Activated CD8-positive, alpha-beta memory T cell treated with anti-CD3 and anti-CD28 coated beads for 24 hours (primary cell): ENCODE measurements at places on chromosomes 5 and 9.

- no peak for DNase-seq
Measured at GRCh38 chr9:14301006-14301405, 12.9 kb downstream of the NFIB start.

DNA sequence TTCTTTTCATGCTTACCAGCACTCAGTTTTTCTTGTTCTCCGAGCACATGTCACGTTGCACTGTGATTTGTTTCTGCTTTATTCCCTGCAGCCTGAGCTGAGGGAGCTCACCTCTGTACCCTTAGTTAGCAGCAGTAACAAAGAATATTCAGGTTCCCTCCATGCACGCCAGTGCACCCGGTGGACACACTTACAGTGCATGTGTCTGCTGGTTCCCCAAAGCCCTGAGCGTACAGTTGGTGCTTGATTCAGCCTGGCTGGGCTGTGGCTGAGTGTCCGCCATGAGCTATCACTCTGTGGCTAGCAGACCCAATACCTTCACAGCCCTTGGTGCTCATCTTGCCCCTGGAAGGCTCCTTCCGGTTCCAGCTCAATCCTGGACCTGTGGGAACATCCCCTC, 93.5 kb downstream of the MVB12B start:
- DNase-seq, result no peak

GRCh38 chr9:121778252-121779225, 127.1 kb downstream of the DAB2IP start:
- no peak for DNase-seq

- DNase-seq, result no peak
Measured at GRCh38 chr9:107976767-107977166, 487.2 kb upstream of the KLF4 start.

GRCh38 chr5:98581112-98581997, 192.1 kb upstream of the RGMB start:
- DNase-seq, result no peak

GRCh38 chr5:112467485-112467884, 48.4 kb upstream of the EPB41L4A start:
- DNase-seq, result no peak

DNA sequence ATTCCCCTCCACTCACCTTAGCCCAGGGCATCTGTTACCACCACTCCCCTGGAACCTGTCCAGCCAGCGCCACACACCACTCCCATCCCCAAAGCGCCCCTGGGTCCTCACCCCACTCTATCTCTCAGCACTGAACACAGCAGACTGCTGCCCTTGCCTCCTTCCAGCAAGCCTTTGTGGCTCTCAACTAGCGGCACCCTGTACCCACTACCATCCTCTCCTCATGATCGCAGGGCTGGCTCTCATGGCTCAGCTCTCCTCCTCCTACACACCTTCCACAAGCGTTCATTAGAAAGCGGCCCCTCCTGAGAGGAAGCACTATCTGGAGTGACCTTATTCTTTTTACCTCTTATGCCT, 13.3 kb upstream of the BASP1 start:
- no peak for DNase-seq

DNA sequence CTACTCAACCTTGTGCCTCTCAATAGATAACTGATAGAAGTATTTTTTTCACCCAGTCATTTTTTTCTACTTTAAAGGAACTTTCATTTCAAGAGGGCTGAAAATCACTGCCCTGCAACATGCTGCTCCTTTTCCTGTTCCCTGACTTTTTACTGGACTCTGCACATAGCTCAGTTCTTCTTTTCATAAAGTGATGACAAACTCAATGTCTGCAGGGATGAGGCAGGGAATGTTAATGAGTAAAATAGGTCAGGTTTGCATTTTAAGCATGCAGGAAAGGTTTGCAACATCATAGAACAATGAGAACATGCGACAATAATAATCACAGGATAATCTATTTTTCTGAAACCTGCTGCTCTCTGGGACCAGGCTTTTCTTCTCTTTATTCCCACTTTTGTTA, 172.2 kb upstream of the SGCD start:
- no peak for DNase-seq

DNA sequence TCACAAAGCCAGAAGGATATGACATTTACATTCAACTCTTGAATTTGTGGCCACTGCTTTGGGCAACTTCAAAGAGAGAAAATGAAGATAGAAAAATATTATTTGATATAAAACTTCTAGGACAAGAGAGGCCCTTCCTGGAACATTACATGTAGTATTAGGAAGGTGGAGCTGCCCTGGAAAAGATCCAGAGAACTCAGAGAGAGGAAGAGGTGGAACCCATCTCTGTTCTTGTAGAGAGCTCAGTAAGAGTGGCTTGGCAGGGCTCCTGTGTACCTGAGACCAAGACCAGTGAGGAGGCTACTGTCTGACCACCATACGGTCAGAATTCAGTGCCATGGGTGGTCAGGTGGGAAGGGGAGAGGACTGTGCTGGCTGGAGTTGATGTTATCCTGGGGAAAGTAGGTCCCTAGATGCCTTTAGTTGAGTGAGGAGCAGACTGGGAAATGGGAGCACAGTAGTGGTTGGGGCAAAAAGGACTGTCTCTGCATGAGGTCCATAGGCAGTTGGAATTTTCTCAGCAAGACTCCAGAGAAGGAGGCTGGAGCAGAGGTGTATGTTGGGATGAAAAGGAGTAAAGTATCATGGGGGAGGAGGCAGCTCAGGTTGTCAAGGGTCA, 7.6 kb downstream of the TGFBI start:
- no peak for DNase-seq

GRCh38 chr9:101966691-101967090, 228.2 kb upstream of the GRIN3A start:
- no peak for DNase-seq

DNA sequence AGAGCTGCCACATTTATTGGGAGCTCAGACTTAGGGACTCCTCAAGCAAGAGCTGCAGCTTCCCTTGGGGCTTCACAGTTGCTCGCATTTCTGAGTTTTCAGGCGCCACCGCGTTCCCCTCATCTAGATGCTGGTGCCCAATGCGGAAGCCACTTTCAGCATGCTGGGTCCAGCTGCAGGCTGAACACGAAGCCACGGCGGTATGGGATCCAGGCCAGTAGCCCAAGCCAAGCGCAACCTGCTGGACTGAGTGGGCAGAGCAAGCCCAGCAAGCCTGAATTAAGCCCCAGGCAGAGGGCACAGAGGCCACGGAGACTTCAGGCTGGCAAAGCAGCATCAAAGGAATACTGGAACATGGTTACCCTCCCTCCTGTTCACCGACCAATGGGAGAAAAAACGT, 391.5 kb downstream of the HTR1A start:
- DNase-seq, result no peak

DNA sequence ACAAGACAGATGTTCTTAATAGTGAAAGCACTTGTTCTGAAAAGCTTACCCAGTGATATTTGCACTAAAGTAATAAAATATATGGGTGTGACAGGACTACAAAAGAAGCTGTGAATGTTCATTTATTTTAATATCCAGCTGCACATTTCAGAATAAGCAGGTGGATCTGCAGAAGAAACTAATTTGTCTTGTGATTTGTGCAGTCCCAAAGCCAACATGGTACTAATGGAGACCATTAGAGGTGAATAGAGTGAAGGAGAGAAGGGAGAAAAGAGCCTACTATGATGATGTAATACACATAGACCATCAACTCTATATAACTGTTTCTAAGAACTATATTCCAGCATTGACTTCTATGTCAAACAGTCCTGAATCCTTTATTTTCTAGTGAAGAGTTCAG, 362.8 kb downstream of the ISL1 start:
- no peak for DNase-seq

DNA sequence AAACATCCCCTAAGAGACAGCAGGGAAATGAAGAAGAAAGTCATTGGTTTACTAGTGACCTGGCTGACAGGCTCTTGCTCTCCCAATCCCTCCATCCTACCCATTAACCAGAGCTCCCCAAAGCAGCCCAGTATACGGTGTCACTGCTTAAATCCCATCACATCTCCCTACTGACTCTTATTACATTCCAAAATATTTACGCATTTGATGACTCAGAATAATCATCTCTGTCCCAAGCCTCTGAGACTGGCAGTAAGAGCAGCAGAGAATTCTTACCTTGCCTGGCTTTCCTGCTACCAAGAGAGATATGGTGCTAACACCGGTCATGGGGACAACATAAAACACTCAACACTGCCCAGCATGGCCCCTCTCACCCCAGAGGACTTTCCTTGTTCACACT, 20.2 kb upstream of the WHRN start:
- DNase-seq, result no peak

DNA sequence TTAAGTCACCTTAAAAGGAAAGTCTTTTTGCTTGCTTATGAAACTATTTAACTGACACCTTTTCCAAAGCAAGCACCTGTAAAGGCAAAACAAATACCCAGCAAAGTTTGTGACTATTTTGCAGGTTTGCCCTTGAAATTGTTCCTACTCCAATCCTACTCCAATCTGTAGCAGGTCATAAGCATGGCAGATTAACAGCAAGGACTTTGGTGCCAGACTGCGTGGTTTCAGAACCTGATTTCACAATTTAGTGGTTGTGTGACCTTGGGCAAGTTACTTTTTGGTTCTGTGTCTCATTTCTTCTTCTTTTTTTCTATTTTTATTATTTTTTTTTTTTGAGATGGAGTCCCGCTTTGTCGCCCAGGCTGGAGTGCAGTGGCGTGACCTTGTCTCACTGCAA, 282.1 kb downstream of the RFX3 start:
- no peak for DNase-seq

- no peak for DNase-seq
Measured at GRCh38 chr5:9712506-9712905, 82.4 kb upstream of the TAS2R1 start.

DNA sequence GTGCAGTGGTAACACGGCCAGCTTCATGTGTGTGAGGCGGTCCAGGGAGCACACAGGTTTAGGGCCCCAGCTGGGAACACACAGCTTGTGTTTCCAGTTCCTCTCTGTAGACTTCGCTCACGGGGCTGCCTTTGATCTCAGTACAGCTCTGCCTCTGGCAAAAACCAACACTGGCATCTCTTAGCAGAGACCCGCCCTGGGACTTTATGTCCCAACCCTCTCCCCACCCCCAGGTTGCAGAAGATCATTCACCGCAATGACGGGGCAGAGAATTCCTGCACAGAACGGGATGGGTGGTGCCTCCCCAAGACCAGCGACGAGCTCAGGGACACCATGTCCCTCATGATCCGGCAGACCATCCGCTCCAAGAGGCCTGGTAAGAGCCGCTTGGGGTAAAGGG, 5.2 kb upstream of the CEL start:
- no peak for DNase-seq

- no peak for DNase-seq
Measured at GRCh38 chr5:95878417-95879323, 56.1 kb upstream of the GLRX start.

DNA sequence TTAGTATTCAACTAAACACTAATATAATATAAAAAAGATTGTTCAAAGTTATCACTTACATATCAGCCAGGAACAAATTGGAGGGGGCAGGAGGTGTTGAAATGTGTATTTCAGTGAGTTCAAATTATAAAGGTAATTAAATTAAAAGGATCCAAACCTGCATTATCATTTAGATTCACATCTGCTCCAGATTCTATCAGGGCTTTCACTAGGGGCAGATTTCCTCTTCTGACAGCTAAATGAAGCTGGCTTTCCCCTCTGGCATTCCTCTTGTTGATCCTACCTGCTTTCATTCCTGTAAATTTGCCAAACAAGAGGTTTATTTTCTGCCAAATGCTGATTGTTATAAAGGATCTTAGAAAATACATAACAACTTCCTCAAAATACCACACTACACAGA, 86.3 kb upstream of the GCNT4 start:
- no peak for DNase-seq

- no peak for DNase-seq
Measured at GRCh38 chr5:116834796-116835515, 260.3 kb upstream of the SEMA6A start.

GRCh38 chr9:87722393-87723088, 3.4 kb upstream of the CTSL start:
- DNase-seq, result no peak
